Activated T-cell treated with anti-CD3 and anti-CD28 coated beads, Interleukin-2, amount 50 U/mL, for 24 hours (primary cell): ENCODE measurements at places on chromosomes 16 and 17.

DNA sequence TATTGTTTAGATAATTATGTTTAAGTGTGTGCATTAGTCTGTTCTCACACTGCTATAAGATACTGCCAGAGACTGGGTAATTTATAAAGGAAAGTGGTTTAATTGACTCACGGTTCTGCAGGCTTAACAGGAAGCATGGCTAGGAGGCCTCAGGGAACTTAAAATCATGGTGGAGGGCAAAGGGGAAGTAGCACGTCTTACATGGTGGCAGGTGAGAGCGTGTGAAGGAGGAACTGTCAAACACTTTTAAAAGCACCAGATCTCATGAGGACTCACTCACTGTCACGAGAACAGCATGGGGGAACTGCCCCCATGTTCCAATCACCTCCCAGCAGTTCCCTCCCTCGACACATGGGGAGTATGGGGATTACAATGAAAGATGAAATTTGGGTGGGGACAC lies 203.5 kb upstream of the GOT2 start:
- DNase-seq = no peak

- peak; percentile 71 for DNase-seq
These were observed 1.9 kb downstream of the GPR142 start for GRCh38 chr17:74369221-74369620.

- DNase-seq = no peak
These were observed 17.7 kb downstream of the TMEM204 start for GRCh38 chr16:1551166-1551565.

DNA sequence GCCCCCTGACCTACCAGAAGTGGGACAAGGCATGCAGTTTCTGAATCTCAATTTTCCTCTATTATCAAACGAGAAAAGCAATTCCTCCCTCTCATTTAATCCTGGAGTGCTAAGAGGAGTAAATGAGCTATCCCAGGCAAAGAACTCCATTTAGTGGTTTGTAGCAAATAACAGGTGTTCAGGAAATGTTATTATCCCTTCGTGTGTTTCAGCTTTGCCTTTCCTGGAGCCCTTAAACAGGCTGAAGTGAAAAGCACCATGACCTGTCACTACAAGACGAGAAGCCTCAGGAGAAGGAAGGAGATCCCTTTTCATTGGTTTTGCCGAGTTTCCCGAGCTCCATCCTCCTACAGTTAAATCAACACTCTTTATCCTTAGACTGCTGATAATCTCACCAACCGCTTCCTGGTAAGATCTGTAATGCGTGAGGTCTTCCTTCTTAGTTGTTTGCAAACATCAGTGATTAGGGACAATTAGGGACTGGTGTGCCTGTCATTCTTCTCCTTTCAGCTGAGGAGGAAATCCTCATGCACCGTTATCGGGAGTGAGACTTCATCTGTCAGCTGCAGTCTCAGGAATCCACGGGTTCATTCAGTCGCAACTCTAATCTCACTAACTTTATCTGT lies 30.8 kb upstream of the MYOCD start:
- no peak for DNase-seq

- DNase-seq = peak; percentile 93
These were observed 5.2 kb downstream of the AXIN2 start for GRCh38 chr17:65556014-65556909.

DNA sequence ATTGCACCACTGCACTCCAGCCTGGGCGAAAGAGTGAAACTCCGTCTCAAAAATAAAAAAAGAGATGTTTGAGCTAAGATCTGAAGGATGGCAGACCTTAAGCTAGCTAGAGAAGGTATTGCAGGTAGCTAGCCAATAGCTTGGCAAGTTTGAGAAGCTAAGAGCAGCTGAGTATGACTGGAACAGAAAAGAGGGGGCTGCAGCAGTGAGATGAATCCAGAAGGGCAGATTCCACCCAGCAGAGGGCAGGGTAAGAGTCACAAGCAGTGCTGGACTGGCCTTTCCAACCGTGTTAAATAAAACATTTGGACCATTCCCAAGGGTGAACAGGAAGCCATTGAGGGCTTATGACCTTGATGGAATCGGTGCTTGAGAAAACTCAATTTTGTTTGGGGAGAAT lies 5.7 kb upstream of the PHAF1 start:
- no peak for DNase-seq

GRCh38 chr16:66859397-66860068 lies 15.3 kb downstream of the CA7 start:
- DNase-seq = no peak

DNA sequence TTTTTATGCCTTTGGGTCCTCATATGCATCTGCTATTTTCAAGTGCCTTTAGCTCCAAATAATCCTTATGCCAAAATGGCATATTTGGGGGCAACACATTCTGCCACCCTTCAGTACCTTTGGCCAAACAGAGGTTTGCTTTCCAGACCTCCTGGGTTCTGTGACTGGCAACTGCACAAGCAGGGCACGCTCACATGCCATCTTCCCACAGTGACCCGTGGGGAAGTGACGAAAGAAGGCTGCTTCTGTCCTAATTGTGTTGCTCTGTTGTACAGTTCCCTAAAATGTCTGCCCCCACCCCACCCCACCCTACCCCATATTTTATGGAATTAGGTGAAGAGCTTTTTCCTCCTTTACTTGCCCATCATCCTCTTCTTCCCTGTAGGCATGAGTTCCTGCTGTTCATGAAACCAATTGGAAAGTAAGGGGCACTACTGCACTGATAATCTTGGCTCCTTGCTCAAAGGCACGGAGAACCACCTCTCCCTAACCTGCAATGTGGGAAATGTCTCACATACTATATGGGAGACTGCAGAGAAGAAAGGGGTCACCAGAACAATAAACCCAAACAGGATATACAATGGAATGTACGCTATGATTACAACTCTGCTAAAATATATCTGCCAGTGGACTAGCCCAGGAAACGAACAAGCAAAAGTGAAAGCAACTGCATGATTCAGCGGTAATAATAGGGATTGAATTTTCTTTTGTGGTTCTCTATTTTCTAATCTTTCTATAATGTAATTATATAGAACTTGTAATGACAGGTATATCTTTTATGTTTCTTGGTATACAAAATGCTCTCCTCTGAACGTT lies 3.3 kb upstream of the SLFN12L start:
- peak; percentile 62 for DNase-seq

DNA sequence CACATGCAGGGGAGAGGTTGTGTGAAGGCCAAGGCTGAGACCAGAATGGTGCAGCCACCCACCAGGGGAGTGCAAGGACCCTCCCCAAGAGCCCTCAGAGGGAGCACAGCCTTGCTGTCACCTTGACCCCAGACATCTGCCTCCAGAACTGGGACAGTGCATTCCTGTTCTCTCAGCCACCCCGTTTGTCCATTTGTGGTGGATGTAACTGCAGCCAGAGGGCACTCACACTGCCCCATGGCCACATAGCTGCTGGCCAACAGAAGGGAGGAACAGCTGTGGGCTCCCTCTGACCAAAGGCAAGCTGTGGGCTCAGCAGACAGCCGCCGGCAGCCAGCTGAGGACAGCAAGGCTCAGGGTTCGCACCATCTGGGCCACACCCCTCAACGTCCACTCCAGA lies 49.8 kb upstream of the KLHDC4 start:
- no peak for DNase-seq

DNA sequence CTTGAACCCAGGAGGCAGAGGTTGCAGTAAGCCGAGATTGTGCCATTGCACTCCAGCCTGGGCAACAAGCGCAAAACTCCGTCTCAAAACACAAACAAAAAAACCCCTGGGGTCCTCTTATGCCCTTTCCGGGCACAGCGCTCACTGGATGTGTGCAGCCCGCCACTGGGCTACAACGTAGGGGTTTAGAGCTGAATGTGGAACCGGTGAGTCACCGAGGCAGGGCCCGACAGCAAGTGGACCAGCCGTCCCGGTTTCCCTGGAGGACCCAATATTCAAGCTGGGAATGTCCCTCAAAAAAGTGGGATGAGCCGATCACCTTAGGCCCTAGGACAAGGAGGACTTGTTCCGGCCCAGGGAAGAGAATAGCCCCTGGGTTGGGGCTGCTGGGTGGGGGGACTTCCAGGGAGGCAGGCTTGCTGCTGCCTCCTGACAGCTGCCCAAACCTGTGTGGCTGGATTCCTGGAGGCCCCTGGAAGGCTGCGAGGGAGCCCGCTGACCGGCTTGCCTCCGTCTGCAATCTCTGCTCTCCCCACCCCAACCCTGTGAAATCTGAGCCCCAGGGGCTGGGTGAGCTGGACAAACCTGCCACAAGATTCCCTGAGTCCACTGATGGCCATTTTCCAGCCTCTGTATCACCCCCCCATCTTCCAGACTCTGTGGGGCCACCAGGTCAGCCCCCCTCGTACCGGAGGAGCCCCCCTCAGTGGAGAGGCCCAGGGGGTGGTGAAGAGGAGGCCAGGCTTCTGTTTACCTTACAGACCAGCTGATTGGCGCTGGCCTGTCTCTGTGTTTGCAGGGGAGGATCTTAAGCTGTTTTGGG lies 2.9 kb upstream of the CLDN9 start:
- no peak for DNase-seq

DNA sequence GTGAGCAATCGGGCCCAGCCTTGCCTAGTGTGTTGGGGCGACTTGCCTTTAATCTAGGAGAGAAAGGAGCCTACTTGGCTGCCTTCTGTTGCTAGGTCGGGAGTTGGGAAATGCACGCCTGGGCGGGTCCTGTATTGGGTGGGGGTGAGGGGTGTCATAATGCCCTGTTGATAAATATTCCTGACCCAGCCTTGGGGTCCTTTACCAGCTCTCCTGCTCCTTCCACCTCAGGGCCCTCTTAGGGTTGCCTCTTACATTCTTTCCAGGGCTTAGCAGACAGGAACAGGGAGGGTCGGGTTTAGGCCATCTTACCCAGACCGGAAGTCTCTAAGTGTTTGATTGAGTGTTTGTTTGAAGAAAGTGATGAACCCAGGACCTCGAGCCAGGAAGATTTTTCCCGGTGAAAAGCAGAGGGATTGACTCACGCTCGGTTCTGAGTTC lies 112.9 kb downstream of the SEC14L1 start:
- DNase-seq = no peak
